ENCODE measurements at places on chromosomes 6 and 20. TPM values are rescaled to one million over a fixed set of nuclear protein-coding genes. Genes with fewer than 3 reads are reported as not detected.
A peak's percentile ranks its signal among the peaks of the same experiment; 100 is the strongest.

- peak; percentile 82 for DNase-seq
These were observed 154.0 kb downstream of the JARID2 start for GRCh38 chr6:15399641-15400470.

Gene EPM2A
- polyA plus RNA-seq = 25.3 TPM

- no peak for DNase-seq
These were observed 196.2 kb upstream of the THEMIS start for GRCh38 chr6:128097009-128097408.

DNA sequence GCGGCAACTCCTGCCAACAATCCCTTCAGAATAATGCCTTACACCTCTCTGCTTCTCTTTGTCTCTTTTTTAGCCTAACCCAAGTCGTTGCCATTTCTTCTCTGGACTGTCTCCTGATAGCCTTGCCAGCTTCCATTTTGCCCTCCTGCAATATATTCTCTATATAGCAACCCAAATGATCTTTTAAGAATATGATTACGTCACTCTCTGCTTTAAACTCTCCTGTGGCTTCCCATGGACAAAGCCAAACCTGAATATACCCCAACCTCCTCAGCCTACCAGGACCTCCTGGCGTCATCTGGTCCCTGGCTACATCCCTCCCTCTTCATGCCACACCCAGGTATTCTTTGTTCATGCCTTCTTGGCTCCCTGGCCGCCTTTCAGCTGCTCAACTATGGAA lies 126.5 kb upstream of the KCNK16 start:
- no peak for DNase-seq

Gene ZHX3
- polyA plus RNA-seq = 28.2 TPM

- no peak for DNase-seq
These were observed 256.5 kb upstream of the RREB1 start for GRCh38 chr6:6851059-6851948.

Gene DYNLT1
- 193 TPM for polyA plus RNA-seq

Data from urinary bladder (tissue), 4 donors.